Skeletal muscle tissue (tissue), 5 donors: ENCODE measurements at places on chromosomes 1 and 21. TPM values are rescaled to one million over a fixed set of nuclear protein-coding genes. Genes with fewer than 3 reads are reported as not detected.

The PADI3 gene
- total RNA-seq: not detected

The CFAP45 gene
- total RNA-seq: not detected

The P3R3URF gene
- not detected for total RNA-seq

The PLA2G5 gene
- total RNA-seq: 0.52 TPM

The CFAP126 gene
- total RNA-seq: not detected

The GCLM gene
- 4.2 TPM for total RNA-seq

The ATP6V1G3 gene
- not detected for total RNA-seq

The CGN gene
- total RNA-seq: 0.52 TPM

The FAM3B gene
- not detected for total RNA-seq

The TFF3 gene
- 5.2 TPM for total RNA-seq

The AMY2A gene
- total RNA-seq: not detected

The DSCAM gene
- 0.52 TPM for total RNA-seq

The DESI2 gene
- total RNA-seq: 47.0 TPM

The TBCE gene
- total RNA-seq: 32.9 TPM

The TRIM17 gene
- 0.52 TPM for total RNA-seq

The OPRD1 gene
- 0.52 TPM for total RNA-seq

The HSD3B1 gene
- total RNA-seq: not detected

The GJA4 gene
- 21.4 TPM for total RNA-seq

The PRDM15 gene
- total RNA-seq: 2.6 TPM

The SLC22A15 gene
- total RNA-seq: under 0.01 TPM

The CR1L gene
- total RNA-seq: 2.6 TPM

The RHCE gene
- total RNA-seq: 0.52 TPM

The LENEP gene
- not detected for total RNA-seq

The RHBDL2 gene
- 0.52 TPM for total RNA-seq

The SH2D2A gene
- total RNA-seq: not detected

The ENAH gene
- total RNA-seq: 38.6 TPM

The APCS gene
- total RNA-seq: 0.52 TPM

The TMPRSS3 gene
- not detected for total RNA-seq

The KIF21B gene
- total RNA-seq: 1.0 TPM

The CFHR5 gene
- not detected for total RNA-seq

The TMPRSS2 gene
- not detected for total RNA-seq

The IGSF5 gene
- 0.52 TPM for total RNA-seq

The NRIP1 gene
- total RNA-seq: 58.5 TPM

The ACOT11 gene
- 4.7 TPM for total RNA-seq

The MRPS6 gene
- 18.8 TPM for total RNA-seq

The TRAF3IP3 gene
- 1.0 TPM for total RNA-seq

The FASLG gene
- total RNA-seq: under 0.01 TPM

The SWT1 gene
- total RNA-seq: 15.7 TPM

The SLC19A2 gene
- total RNA-seq: 14.1 TPM

The L1TD1 gene
- not detected for total RNA-seq

The DNAJC11 gene
- 26.6 TPM for total RNA-seq

The EPS8L3 gene
- not detected for total RNA-seq

The RAB4A gene
- 25.1 TPM for total RNA-seq

The CCDC28B gene
- 58.5 TPM for total RNA-seq

The LIN9 gene
- total RNA-seq: 6.8 TPM

The PTGS2 gene
- 1.0 TPM for total RNA-seq
